ENCODE measurements at places on chromosomes 2 and 18. TPM values are rescaled to one million over a fixed set of nuclear protein-coding genes. Genes with fewer than 3 reads are reported as not detected.

GRCh38 chr2:23824777-23825212, 102.1 kb downstream of the ATAD2B start:
- DNase-seq = peak; percentile 15

DNA sequence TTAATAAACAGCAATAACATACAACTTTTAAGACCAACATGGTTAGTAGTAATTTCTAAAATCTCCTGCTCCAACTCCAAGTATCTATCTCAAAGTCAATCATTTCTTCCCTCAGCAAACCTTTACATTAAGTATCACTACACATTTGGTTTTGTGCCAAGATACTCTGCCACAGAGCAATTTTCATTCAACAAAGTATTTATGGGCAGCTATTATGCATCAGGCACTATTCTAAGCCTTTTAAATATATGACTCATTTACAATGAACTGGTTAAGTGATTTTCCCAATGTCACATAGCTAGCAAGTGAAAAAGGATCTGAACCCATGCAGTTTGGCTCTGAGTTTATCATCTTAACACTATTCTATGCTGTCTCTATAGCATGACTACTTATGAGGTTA, 264.3 kb downstream of the NOL4 start:
- no peak for DNase-seq

DNA sequence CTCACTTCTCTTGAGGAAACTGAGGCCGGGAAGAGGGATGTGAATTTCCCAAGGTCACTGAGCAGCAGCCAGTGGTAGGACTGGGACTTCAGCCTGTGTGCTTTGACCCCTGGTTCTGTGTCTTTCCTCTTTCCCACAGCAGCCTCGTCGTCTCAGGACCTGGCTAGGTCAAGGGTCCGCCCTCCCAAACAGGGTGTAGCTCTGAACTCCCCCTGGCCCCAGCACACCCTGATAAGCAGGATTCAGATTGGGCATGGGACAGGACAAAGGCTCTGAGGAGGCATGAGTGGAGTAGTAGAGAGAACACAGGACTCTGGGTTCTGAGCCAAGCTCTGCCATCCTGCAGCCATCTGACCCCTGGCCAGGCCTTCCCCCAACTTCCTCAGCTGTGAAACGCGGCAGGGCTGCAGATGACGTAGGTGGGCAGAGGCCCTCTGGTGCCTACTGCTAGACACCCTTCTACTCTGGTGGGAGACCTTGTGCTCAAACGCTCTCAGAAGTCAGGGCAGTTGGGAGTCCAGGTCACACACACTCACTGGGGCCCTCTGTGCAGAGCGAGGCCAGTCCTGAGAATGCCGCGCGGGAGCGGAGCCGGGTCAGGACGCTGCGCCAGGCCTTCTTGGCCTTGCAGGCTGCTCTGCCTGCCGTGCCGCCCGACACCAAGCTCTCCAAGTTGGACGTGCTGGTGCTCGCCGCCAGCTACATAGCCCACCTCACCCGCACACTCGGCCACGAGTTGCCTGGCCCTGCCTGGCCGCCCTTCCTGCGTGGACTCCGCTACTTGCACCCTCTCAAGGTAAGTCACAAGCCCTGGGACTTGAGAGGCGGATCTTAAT, 984 bp downstream of the TCF23 start:
- no peak for DNase-seq

DNA sequence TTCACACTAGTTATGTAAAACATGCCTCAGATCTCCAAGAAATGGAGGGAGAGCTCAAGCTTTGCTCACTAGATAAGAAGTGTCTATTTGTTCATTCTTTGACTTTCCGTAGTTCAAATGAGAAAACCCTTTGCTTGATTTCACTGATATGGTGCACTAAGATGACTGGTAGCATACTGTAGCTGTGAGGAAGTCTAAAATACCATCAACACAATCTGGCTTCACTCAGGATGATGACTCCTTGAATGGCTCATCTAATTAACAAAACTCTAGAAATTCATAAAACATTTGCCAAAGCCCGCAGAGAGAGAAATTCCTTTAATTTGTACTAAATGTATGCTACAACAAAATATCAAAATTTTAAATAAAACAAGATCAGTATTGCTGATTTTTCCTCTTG, 152.8 kb upstream of the STK17B start:
- peak; percentile 51 for DNase-seq

DNA sequence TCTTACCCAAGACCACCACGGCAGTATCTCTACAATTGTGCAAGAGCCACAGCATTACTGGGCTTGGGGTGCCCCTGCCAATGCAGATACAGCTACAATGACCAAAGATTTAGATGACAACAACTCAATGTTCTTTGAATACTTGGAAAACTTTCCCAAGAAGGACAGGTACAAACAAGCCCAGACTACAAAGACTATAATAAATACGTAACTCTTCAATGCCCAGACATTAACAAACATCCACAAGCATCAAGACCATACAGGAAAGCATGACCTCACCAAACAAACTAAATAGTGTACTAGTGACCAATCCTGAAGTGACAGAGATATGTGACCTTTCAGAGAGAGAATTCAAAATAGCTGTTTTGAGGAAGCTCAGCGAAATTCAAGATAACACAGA, 62.8 kb downstream of the ICA1L start:
- no peak for DNase-seq

GRCh38 chr2:199339891-199340605, 117.7 kb downstream of the SATB2 start:
- no peak for DNase-seq

Gene LRRC30
- total RNA-seq = not detected

Gene STPG4
- 0.64 TPM for total RNA-seq

Gene EN1
- not detected for total RNA-seq

Gene LONRF2
- 0.62 TPM for total RNA-seq

Gene GPR39
- 4.0 TPM for total RNA-seq

All from astrocyte (in vitro differentiated cells and primary cell).